Chondrocyte (in vitro differentiated cells): ENCODE measurements at places on chromosomes 11 and 22. TPM values are rescaled to one million over a fixed set of nuclear protein-coding genes. Genes with fewer than 3 reads are reported as not detected.

The CPSF7 gene
- 61.2 to 66.2 TPM (median 65.0 TPM) in 3 replicates for total RNA-seq

The ST14 gene
- total RNA-seq = 0.10 TPM in 2 of 3 replicates, not detected in the other

DNA sequence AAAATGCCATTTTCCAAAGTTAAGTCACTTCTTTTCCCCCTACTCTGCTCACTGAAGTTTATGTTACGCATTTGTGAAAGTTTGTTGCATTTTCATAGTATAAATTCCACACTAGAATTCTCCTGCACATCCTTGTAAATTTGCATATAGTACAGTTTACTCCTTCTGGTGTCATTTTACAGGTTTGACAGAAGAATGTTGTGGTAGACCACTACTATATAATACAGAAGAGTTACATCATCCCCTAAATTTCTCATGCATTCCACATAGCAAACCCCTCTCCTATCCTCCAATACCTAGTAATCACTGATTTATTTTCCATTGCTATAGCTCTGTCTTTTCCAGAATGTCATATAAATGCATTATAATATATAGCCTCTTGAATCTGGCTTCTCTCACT is 64.5 kb downstream of the CCDC73 start:
- DNase-seq = no peak

DNA sequence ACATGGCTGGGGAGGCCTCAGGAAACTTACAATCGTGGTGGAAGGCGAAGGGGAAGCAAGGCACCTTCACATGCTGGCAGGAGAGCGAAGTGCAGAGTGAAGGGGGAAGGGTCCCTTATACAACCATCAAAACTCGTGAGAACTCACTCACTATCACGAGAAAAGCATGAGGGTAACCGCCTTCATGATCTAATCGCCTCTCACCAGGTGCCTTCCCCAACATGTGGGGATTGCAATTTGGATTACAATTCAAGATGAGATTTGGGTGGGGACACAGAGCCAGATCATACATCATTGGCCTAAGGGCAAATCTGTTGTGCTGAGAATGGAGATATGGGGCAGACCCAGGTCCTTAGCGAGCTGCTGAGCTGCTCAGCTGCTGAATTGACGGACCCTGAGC is 13.1 kb downstream of the C1QTNF6 start:
- no peak for DNase-seq

- no peak for DNase-seq
Measured at GRCh38 chr22:35353318-35353717, 27.6 kb upstream of the HMOX1 start.

- no peak for DNase-seq
Measured at GRCh38 chr22:24066865-24067264, 55.8 kb downstream of the CABIN1 start.

DNA sequence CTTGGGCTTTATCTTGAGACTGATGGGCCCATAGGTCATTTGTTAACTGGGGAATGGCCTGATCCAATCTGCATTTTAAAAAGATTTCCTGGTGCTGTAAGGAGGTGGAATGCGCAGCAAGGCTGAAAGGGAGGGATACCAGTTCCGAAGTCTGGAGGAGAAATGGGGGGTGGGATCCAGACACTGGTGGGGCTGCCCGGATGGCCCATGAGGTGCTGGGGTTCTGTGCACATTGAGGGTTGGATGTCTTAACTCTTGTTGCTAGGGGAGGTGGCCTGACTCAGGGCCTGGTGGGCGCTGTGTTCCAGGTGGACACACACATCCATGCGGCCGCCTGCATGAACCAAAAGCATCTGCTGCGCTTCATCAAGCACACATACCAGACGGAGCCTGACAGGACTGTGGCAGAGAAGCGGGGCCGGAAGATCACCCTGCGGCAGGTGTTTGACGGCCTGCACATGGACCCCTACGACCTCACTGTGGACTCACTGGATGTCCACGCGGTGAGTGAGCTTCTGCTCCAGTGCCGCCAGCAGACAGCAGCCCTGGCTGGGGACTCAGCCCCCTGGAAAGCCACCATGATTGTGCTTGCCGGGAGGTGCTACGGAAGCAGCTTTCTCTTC is 38.1 kb downstream of the AMPD3 start:
- no peak for DNase-seq

The RAG2 gene
- not detected in 3 replicates for total RNA-seq

- DNase-seq = no peak
Measured at GRCh38 chr11:122775675-122776271, 62.5 kb upstream of the CRTAM start.

The HBG2 gene
- not detected in 3 replicates for total RNA-seq

GRCh38 chr22:46564084-46564714 is 26.8 kb upstream of the CELSR1 start:
- DNase-seq = peak; percentile 43

DNA sequence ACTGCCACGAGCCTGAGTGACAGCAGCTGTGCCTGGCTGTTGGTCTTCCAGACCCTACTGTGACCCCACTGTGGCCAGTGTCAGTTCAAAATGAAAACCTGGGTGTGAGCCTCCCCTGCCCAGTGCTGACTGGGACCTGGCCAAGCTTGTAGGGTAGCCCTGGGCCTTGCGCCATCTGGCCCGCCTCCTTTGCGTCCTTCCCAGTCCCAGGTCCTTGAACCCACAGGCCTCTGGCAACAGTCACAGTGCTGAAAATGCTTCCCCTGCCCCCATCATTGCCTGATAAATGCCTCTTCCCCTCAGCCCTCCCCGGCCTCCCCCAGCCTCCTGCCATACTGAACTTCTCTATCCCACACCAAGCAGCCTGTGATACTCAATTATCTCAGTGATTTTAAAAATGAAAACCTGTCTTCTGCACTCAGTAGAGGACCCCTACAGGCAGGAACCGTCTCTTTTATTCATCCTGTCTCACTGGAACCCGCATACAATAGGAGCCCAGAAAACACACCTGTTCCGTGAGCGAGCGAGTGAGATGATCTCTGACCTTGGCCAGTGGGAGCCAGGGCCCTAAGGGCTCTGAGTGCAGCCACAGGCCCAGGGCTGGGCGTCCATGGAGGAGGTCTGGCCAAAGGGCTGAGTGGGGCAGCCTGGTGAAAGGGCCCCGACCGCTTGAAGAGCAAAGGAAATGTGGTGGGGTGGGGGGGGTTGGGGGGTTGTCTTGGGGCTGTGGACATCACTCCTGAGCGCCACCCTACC is 49.7 kb upstream of the TTLL12 start:
- no peak for DNase-seq

The TEX54 gene
- total RNA-seq = 0.65 TPM in 1 of 3 replicates, not detected in the others

- no peak for DNase-seq
Measured at GRCh38 chr11:118436639-118437207, 431 bp downstream of the KMT2A start.
